ENCODE measurements at places on chromosomes 4 and X.
A peak's percentile ranks its signal among the peaks of the same experiment; 100 is the strongest.

GRCh38 chr4:44071959-44072955 is 376.4 kb downstream of the KCTD8 start:
- DNase-seq, result no peak

- no peak for DNase-seq
Measured at GRCh38 chrX:122500556-122500955, 683.5 kb upstream of the GRIA3 start.

GRCh38 chr4:40722576-40723161 is 27.1 kb upstream of the NSUN7 start:
- no peak for DNase-seq

GRCh38 chrX:125681058-125681457 is 361.4 kb downstream of the TEX13C start:
- DNase-seq, result no peak

DNA sequence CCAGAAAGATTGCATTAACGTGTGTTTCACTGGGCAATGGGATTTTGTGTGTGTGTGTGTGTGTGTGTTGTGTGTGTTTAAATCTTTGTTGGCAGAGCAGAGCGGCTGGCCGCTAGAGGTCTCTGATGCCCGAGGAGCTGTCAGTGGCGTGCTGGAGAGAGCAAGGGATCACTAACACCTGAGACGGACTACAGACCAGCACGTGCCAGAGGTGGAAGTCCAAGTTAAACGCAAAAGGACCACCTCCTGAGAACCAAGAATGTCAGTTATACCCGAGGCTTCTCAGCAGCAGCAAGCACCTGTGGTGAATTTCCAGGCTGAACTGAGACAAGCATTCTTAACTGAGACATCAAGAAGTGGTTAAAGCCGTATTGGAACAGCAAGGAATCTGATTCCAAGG is 9.0 kb upstream of the SLC25A14 start:
- DNase-seq, result peak; percentile 8

DNA sequence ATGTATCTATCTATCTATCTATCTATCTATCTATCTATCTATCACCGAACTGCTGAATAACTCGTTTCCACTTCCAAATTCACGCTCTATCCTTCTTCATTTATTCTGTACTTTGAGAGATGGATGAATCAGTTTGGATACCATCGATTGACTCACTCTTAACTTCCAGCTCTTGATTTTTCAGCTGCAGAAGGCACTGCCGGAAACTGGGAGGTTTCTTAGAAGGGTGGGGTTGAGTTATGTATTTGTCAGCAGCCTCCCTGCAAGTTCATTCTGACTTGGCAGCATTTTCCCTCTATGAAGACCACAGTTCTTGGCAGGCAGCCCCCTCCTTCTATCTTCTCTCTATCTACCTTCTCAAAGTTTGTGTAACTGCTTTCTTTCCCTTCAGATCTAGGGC is 112.0 kb upstream of the MAGEB18 start:
- no peak for DNase-seq

DNA sequence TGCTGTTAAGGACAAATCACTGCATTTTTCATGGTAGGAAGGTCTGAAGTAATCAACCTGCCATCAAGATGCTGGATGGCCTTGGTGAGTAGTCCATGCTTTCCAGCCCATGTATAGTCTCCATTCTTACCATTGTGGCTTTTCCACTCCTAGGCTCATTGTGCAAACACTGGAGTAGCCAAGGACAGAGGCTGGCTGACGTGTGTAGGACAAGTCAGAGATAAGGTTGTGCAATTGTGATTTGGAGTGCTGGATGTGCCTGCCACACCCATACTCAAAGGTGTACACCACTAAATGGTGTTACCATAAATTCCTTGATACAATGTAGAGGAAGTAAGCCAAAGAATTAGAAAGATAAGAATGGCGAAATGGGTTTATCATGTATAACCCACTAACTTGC is 26.3 kb upstream of the RADX start:
- DNase-seq, result no peak

- no peak for DNase-seq
Measured at GRCh38 chrX:39730662-39731329, 367.0 kb downstream of the BCOR start.

DNA sequence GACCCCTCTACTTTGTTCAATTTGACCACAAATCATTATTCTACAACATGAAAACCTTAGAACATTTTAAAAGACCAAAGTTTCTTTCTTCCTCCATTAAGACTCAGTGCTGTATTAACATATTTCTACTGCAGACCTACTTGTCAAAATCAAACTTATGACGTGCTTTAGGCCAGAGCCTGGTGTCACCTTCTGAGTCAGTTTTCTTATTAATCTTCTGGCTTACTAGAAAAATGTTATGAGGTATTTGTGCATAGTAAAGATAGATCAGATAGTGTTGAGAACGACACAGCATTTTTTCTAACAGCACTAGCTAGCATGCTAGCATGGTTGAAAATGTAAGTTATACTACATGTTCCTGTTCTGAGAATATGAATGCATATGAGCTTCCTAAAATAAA is 333.6 kb upstream of the FAM241A start:
- DNase-seq, result no peak

DNA sequence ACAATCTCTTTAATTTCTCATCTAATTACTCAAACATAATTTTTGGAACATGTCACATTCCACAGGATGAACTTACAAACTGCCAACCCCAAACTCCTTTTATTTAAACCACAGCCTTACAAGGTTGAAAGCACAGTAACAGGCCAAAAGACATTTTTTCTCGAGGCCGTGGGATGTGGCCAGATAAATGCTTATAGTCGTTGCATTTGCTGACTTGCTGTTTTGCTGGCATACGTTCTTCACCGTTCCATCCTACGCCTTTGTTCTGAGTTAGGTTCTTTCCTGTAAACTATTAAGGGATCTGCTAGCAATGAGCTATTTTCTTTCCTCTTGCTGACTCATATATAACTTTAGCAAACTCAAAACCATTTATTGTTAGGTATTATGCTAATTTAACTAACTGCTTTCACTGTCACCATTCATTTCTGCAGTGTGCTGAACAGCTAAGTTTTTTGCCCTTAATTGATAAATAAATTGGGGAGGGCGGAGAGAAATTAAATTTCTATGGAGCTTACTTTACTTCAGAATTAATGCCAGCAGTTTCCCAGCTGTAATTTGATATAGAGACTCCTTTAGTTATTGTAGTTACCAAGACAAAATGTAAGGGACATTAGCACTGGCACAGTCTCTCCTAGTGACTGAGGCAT is 135.1 kb upstream of the PACRGL start:
- DNase-seq, result no peak

DNA sequence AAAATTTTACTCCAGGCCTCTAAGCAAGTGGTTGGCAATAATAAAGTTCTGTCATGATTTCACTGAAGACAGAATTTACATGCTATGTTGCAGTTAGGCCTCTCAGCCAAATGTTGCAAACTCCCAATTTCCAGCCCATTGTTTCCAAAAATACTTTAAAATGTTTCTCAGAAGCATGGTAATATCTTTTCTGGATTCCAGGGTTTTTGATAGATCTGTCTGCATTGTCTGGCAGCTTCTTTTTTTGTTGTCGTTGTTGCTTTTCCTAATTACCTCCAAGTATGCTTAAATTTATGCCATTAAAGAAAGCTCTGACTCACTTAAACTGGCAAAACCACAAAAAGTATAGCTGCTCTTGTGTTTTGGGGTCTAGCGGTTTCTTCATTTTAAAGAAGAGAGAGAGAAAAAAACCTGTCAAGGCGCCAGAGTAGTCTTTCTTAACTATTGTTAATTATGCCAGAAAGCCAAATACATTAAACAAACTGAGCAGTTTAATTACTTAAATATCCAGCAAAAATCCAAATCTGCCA is 97.0 kb downstream of the AGTR2 start:
- no peak for DNase-seq

GRCh38 chr4:56791316-56791715 is 30.2 kb downstream of the SPINK2 start:
- no peak for DNase-seq

GRCh38 chrX:40772290-40772689 is 36.9 kb upstream of the MED14 start:
- DNase-seq, result no peak

DNA sequence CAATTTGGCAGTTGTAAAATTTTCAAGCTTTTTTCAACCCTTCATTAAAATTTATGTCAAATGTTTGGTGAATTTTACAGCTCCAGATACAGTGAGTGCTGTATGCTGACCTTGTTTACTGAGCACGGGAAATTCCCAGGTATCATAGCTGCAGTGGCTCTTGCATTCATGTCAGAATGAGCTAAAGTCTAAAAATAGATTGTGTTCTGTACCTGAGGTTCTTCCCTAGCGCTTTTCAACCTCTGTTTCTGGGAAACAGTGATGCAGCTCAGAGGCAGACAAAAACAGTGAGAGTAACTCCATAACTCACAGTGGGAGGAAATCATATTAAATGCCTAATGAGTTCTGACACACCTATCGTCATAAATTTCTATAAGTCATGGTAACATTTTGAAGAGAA is 393.8 kb upstream of the GNPDA2 start:
- no peak for DNase-seq

GRCh38 chr4:149993030-149993429 is 85.2 kb upstream of the DCLK2 start:
- DNase-seq, result no peak

GRCh38 chrX:78066110-78066509 is 37.9 kb upstream of the PGK1 start:
- no peak for DNase-seq

GRCh38 chr4:139815778-139816601 is 150.4 kb downstream of the MGST2 start:
- no peak for DNase-seq

DNA sequence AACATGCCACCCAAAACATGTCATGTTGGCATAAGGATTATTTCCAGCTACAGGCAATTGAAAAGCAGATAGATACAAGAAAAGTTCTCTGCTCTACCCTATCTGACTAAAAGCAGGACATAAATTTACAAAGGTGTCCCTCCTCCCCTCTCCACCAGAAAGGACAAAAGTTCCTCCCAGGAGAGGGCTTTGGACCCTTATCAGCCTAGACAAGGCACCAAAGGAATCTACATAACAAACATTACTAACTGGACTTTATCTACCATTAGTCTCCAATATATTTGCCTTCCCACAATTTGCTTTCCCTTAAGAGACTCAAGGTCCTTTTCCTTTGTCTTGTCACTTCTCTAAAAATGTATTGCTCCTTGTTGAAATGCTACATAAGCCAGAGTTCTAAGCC is 55.6 kb downstream of the ADGRA3 start:
- DNase-seq, result no peak

GRCh38 chr4:108972613-108973283 is 209.9 kb upstream of the ETNPPL start:
- no peak for DNase-seq

- DNase-seq, result no peak
Measured at GRCh38 chr4:37999000-37999716, 39.0 kb downstream of the PTTG2 start.

DNA sequence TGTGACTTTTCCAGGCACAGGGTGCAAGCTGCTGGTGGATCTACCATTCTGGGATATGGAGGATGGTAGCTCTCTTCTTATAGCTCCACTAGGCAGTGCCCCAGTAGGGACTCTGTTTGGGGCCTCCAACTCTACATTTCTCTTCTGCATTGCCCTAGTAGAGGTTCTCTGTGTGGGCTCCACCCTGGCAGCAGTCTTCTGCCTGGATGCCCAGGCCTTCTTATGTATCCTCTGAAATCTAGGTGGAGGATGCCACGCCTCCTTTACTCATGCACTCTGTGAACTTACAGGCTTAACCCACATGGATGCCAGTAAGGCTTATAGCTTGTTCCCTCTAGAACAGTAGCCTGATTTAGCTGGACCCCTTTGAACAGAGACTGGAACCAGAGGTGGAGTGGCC is 20.9 kb upstream of the EREG start:
- DNase-seq, result no peak

GRCh38 chr4:173243321-173243720 is 74.7 kb downstream of the GALNT7 start:
- DNase-seq, result no peak
